ENCODE measurements at places on chromosomes 7 and 10.

DNA sequence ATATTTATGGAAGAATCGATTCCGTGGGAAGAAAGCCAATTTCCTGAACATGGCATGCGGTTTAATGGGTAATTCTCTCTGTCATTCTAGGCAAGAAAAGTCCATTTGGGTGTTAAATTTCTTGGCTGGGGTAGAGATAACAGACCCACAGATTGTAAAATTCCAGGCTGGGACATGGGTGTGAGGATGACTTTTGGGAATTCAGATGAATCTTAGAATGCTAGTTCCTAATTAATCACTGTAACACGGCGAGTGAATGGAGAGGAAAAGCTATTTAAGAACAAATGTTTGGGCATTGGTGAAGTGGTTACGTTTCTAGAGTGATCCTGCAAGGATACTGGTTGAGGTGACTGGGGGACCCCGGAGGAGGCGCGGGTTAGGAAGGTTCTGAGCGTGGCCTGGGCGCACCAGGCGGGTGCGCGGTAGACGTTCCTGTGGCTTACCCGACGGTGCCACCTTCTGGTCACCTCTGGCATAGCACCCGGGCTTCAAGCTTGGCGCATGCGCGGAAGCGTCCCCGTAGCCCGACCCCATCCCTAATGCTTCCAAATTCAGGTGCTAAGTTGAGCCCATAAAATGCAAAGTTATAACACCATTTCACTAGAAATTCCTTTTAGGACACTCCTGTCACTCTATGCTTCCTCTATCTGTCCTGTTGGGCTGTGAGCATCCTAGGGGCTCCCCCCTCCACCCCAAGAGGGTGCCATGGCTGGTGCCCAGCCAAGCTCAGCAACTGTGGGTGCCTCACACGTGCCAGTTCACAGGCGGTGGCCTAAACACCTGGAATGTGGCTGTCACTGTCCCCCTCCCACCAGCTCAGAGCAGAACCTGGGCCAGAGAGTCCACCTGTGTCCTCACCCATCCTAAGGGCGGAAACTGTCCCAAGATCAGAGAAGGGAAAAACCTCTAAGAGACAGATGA, 104.4 kb downstream of the PTPRE start:
- peak; percentile 86 for DNase-seq

- DNase-seq = no peak
These were observed 130.8 kb upstream of the TCF7L2 start for GRCh38 chr10:112819231-112819630.

DNA sequence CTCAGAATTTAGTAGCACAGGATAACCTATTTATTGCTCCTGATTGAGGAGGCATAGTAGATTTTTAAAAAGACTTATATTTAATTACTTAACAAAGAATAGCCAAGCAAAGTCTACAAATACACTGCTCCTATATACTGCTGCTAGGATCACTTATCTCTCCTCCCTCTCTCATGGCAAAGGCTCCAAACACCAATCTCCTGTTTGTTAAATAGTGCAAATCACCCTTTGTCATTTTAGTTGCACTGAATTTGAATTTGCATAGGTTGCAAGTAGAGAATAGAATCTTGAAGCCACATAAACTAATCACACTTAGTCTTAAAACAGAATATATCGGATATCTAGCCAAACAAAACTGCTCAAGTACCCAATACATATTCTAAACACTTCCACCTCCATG, 219.1 kb upstream of the LRRN3 start:
- DNase-seq = no peak

DNA sequence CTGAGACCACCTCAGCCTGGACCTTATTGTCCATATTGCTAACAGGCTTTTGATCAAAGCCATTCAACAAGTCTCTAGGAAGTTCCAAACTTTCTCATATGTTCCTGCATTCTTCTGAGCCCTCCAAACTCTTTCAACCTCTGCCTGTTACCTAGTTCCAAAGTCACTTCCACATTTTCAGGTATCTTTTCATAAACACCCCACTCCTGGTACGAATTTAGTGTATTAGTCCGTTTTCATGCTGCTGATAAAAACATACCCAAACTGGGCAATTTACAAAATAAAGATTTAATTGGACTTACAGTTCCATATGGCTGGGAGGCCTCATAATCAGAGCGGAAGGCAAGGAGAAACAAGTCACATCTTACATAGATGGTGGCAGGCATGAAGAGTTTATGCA, 836.8 kb downstream of the SORCS1 start:
- DNase-seq = no peak

GRCh38 chr7:144437370-144438191, 34.1 kb upstream of the NOBOX start:
- peak; percentile 87 for DNase-seq

GRCh38 chr7:22488643-22489462, 11.1 kb downstream of the STEAP1B start:
- DNase-seq = peak; percentile 80

GRCh38 chr7:55423891-55424290, 58.8 kb downstream of the LANCL2 start:
- no peak for DNase-seq

GRCh38 chr7:119999738-120000475, 273.1 kb upstream of the KCND2 start:
- DNase-seq = no peak

- DNase-seq = no peak
These were observed 2.3 kb upstream of the HOXA13 start for GRCh38 chr7:27202018-27202861.

DNA sequence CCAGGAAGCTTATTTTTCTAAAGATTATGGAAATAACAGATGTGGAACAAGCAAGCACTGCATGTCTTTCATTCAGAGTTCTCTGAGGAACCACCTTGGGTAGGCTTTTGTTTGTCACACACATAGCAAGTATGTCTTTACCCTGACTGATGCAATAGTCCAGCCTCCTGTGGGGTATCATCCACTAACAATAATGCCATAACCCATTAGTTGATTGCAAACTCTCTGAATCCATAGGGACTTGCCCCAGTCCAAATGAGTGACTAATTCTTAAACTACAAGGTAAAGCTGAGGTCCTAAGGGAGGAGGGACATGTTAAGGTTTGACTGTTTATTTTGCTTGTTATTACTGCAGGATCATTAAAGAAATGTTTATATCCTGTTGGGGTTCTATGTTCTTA, 151.4 kb upstream of the PRPS1L1 start:
- peak; percentile 7 for DNase-seq

DNA sequence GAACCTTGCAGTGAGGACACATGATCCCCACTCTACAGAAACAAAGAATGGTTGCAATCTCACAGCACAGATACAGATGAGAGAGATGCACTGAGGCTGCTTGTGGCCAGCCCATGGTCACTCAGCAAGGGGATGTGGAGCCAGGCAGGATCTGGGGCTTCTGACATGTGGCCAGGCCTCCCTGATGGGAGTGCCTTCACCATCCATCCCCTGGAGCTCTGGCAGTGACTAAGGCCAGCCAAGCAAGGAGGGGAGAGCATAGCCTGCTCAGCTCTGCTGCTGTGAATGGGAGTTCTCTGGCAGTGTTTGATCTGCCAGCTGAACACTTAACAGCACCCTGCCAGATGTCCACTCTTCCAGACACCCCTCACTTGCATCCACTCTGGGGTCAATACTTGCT, 19.8 kb downstream of the C10orf71 start:
- DNase-seq = no peak

GRCh38 chr7:100393233-100393905, 20.1 kb downstream of the PILRA start:
- no peak for DNase-seq

DNA sequence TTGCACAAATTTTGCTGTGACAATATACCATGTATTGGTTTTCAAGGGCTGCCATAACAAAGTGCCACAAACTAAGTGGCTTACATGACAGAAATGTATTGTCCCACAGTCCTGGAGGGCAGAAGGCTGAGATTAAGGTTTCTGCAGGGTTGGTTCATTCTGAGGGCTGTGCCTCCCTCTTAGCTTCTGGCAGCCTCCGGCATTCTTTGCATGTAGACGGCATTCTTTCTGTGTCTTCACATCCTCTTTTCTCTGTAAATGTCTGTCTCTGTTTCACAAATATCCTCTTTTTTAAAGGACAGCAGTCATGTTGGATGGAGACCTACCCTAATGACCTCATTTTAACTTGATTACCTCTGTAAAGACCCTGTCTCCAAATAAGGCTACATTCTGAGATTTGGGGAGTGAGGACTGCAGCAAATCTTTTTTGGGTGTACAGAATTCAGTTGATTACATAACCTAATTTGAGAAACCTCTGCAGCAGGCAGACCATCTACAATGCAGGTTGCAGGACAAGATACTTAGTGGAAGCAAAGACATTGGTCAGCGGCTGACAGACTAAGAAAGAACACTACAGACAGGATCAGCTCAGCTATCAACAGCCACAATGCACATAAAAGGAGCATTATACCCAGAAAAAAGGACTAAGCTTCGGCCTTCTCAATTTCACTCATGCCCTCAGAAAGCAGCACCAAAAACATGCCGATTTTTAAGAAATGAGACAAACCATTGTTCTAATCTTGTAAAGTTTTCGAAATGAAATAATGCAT, 84.6 kb upstream of the FAM3C start:
- no peak for DNase-seq

DNA sequence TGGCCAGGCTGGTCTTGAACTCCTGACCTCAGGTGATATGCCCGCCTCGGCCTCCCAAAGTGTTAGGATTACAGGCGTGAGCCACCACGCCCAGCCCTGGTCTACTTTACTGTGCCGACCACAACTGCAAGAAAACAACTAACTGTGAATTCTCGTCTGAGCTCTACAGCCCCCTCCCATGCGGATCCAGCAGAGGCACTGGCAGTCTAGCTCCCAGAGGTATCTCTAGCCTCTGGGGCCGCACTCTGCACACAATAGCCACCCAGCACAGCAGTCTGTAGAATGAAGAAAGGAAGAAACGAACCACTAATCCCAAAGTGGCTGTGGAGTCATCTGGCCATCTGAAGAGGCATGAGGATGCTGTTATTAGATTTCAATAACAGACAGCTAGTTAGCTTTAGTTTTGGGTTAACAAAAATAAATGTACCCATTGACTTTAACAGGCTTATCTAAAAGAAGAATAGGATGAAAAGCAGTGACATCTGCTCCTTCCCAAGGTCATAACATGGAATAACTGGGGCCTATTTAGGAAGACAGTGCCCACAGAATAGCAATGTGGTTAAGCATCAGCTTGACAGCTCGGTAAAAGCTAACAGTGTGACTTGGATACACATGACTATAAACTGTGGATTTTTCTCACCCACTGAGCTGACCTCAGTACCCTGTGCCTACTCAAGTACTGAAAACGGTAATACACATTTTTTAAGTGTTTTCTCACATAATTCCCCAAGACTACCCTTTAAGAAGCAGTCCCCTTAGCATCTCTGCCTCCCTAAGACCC, 131.9 kb downstream of the TNS3 start:
- no peak for DNase-seq

DNA sequence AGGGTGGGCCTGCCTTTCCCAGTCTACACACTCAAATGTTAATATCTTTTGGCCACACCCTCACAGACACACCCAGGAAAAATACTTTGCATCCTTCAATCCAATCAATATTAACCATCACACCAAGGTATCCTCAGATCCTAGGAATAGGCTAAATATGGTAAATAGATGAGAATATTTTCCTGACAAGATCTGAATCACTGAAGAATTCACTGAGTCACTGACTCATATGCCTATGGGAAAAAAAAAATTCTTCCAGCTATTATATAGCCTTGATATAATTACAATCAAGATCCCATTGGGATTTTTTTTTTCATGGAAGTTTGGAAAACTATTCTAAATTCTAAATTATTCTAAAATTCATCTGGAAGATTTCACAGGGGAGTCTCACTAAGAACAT, 65.8 kb downstream of the INHBA start:
- no peak for DNase-seq

DNA sequence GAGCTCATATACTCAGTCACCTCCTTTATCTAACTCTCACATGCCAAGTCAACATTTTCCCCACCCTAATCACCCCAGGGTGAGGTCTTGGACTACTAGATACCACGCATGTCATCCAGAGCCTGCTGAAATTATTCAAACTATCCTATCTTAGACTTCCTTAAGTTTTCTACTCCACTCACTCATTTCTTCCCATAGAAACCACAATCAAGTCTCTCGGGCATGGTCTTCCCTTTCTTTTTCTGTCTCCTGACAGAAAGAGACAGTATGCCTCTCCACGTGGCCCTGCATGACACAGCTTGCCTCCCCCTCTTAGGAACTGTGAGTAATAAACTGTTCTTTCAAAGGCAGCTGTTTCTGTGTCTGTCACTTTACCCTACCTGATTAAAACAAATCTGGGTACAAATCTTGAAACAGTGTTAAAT, 29.4 kb downstream of the TAS2R41 start:
- peak; percentile 60 for DNase-seq

- DNase-seq = no peak
These were observed 14.5 kb downstream of the LSMEM1 start for GRCh38 chr7:112495156-112495788.

DNA sequence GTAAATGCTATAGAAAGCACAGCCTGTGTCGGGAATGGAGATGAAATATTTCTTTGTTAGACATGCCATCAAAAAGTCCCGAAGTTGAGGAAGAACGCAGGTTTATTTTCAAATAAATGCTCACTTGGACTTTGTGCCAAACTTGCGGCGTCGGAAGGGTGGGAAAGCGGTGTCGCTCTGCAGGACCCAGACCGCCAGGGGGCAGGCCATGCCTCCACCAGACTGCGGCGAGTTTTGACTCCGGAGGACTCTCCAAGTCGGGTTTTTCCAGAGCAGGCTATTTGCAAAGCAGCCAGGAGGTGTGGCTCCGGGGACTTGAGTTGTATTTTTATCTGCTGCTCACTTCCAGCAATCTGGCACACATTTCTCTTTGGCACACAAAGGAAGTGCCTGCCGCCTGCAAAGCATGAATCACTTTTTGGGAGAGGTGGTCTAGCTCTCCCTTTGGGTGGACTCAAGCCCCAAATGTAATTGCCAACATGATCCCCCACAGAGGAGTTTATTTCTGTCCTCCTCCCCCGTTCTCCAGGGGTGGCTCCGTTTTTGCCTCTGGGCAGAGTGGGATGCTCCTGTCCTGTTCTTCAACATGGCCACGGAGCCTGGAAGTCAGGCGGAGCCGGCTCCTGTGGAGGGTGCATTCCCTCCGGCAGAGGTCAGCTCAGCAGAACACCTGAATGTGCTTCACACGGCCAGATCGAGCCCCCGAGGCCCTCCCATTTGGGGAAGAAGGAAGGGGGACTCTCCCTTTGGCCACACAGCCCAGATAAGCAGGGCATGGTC, 82.3 kb upstream of the GPR26 start:
- peak; percentile 72 for DNase-seq

- no peak for DNase-seq
These were observed 675 bp downstream of the IL6 start for GRCh38 chr7:22727714-22728035.

- DNase-seq = no peak
These were observed 21.8 kb upstream of the HIBADH start for GRCh38 chr7:27684491-27684890.

GRCh38 chr7:148540041-148540738, 50.4 kb upstream of the C7orf33 start:
- no peak for DNase-seq

All from hematopoietic multipotent progenitor cell treated with erythropoietin and hydrocortisone succinate and interleukin-3 and kit ligand, for 4 days (in vitro differentiated cells).